GOT3 (cell line): ENCODE measurements at places on chromosomes 7 and 10.

DNA sequence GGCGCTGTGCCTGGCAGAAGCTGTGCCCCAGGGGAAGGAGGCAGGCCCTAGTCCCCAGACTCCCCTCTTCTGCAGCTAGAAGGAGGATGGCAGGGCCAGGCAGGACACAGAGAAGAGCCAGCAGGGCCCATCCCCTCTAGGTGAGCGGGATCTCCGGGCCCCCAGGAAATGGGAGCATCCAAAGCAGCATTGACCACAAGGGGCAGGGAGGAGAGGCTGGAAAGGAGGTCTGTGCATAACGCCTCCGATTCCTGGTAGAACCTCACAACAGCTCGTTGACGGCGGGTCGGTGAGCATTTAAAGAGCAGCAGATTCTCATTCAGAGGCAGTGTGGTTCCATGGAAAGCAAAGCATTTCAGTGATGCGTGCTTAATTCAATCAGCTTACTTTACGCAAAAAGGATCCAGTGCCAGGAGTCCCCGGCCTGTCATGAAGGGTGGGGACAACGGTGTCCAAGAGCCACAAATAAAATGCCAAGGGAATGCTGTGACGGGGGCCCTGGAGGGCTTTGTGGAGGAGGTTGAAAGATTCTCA is 41.0 kb downstream of the CLRN3 start:
- DNase-seq = no peak

DNA sequence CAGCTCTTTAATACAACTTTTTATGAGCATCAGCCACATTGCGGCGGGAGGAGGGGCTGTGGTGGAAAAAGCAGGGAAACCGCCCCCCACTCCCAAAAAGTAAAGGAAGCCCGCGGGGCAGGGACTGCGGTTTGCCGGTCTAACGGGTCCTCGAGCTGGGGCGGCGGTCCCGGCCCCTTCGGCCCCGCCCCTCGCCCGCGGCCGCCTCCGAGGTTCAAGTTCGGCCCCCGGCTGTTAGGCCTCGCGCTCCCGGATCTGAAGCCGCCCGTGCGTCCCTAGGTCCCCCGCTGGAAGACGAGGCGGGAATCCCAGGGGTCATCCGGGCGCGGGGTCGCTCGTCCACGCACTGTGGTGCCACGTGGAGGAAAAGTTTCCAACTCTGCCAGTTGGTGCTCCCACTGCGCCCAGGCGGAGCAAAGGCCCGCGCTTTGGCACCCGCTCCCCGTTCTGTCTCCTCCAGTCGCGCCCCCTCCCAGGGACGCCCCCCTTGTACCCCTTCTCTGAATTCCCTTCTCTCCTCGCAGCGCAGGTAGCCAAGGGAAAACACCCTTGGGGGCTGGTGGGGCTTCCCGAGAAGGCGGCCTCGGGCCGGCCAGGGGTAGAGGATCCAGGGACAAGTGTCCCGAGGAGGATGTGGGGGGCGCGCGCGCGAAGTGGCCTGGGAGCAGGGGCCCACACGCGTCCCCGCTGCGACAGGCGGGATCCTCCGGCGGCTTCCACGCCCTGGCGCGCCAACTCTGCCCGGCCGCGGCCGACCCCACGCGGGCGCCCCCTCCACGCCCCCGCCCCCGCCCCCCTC is 798 bp upstream of the AUTS2 start:
- no peak for DNase-seq

- no peak for DNase-seq
Observed at GRCh38 chr7:107994421-107995030, 8.4 kb downstream of the LAMB1 start.

- no peak for DNase-seq
Observed at GRCh38 chr7:141911391-141911790, 4.8 kb upstream of the OR9A4 start.
